Astrocyte (in vitro differentiated cells and primary cell): ENCODE measurements at places on chromosomes 7 and 10. TPM values are rescaled to one million over a fixed set of nuclear protein-coding genes. Genes with fewer than 3 reads are reported as not detected.
A peak's percentile ranks its signal among the peaks of the same experiment; 100 is the strongest.

DNA sequence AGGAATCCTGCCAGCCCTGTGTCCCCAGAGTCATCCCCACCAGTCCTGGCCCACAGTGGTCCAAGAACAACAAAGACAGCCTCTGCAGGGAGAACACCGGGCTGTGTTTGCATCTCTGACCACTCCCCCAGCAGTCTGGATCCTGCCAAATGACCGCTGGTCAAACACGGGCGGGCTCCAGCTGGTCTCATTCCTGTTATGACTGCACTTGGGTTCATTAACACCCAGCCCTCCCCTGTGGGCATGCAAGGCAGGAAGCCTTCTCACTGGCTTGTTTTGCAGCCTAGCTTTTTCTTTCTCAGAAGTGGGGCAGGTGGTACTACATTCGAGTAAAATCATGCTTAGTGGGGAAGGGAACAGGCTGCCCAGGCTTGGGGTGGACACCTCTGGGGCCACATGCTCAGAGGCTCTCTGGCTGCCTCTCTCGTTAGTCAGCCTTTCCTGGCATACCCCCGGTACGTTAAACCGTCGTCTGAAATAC is 190.0 kb downstream of the PLXNA4 start:
- no peak overlapping the region for H3K27ac ChIP-seq
- no peak overlapping the region for H3K4me3 ChIP-seq
- H3K27me3 ChIP-seq: peaks cover 3% of the 10 kb centered on the region
- peaks cover 22% of the 10 kb centered on the region for H3K4me1 ChIP-seq
- DNase-seq: peak; percentile 66

DNA sequence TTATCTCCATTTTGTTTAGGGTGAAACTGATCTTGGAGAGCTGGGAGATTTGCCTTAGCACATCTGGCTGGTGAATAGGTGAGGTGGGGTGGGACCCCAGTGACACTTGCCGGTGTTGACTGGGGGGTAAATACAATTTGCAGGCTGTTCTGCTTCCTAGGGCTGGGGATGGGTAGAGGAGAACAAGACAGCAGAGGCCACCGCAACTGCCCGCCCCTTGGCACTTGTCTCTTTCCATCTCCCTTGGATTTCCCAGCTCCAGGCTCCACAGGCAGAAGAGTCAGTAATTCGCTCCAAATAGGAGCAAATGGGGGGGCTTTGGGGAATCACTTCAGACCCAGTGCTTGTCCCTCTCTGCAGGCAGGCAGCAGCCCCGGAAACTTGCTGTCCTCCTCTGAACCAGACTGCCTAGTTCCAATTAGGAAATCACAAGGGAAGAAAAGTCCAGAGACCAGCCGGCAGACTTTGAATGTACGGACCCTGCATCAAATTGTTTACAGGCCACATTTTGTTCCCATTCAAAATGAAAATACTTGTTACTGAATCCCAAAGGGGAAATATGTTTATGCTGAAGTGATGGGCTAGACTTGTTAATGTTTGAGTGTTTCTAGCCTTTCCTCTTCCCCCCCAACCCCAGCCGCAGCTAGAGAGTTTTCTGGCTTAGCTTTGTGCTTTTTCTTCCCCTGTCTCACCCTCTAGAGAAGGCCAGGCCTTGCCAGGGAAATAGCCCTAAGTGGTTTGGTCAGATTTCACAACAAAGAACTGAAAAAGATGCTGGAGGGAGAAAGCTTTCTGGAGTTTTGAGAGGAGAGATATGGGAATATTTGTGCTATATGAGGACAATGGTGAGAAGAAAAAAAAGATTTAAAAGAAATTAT is 10.0 kb upstream of the INPP5F start:
- DNase-seq: no peak
- H3K4me3 ChIP-seq: no peak overlapping the region
- H3K27me3 ChIP-seq: no peaks in the 10 kb centered on the region
- H3K36me3 ChIP-seq: no peaks in the 10 kb centered on the region

DNA sequence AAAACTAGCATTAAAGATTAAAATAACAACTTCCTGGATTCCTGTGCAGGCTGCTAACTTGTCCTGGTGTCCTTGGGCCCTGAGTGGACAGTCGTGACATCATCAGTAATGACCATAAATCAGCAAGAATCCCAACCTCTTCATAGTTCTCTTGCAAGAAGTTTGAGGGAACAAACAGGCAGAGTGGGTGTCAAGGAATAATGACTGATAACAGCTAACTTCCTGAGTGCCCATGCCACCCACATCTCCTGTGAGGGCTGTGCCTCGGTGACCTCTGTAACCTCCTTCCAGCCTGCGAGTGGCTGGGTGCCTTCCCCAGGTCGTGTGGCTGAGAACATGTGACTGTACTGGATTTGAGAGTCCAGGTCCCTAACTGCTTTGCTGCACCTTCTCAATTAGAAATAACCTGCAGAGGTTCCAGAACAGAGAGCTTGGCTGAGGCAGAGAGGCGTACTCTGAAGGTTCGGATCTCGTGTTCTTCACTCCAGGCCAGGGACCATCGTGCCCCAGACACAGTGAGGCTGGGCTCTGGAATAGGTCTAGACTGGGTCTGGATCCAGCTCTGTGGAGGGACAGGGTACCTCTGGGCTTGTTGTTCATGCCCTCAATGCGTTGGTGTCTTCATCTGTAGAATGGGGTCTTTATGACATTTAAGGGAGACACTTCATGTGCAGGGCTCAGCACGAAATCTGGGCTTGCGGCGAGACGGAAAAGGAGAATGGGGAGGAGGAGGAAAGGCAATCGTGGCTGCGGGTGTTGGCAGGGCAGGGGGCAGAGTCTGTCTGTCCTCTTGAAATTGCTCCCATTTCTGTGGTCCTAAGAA is 313.1 kb upstream of the ZNF32 start:
- H3K27me3 ChIP-seq: no peaks in the 10 kb centered on the region
- no peaks in the 10 kb centered on the region for H3K4me1 ChIP-seq
- no peak overlapping the region for H3K4me3 ChIP-seq
- peak; percentile 29 for DNase-seq

DNA sequence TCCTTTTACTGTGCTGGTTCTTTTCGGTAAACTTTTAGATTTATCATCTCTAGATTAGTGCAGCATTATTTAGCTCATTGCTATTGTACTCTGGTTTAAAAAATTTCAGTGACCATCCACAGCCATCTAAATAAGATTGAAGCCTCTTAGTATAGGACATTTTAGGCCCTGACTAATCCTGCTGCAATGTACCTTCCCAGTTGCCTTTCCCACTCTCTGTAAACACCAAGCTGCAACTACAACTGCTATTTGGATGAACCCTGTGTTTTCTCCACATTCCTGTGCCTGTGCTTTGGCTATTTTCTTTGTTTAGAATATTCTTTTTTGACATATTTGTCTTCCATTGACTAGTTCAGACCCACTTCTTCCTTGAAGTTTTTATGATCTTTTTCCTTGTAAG is 314.6 kb downstream of the AUTS2 start:
- no peaks in the 10 kb centered on the region for H3K27me3 ChIP-seq
- no peak overlapping the region for H3K4me3 ChIP-seq
- DNase-seq: peak; percentile 23
- H3K27ac ChIP-seq: no peak overlapping the region

- H3K36me3 ChIP-seq: no peaks in the 10 kb centered on the region
- H3K4me3 ChIP-seq: no peak overlapping the region
- H3K27me3 ChIP-seq: no peaks in the 10 kb centered on the region
- peak; percentile 64 for DNase-seq
- H3K27ac ChIP-seq: no peak overlapping the region
- H3K4me1 ChIP-seq: no peaks in the 10 kb centered on the region
Observed at GRCh38 chr7:156764016-156764669, 123.6 kb downstream of the RNF32 start.

DNA sequence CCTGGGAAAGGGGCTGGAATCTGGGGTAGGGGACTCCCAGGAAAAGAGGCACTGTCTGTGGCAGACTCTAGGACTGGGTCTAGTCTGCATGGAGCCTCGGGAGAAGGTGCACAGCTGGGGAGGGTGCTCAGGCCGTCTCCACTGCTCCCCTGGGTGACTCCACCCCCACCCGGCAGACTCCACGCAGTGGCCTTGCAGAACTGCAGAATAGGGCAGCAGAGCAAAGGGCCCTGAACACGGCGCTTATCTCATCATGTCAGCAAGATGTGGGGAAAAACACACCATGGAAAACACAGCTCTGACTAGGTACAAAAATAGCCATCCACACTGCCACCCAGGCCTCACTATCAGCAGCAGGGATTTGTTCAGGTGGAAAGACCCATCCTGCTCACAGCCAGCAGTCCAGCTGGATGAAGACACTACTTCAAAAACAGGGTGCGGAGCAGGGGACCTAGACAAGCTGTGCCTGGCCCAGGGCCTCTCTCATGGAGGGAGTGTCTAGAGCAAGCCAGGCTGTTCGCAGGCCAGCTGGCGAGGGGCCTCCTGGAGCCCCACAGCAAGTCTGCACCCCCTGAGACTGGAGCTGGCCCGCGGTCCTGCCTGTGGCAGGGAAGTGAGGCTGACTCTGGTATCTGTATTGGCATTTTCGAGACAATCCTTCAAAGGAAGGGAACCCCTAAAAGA is 11.7 kb downstream of the MAT1A start:
- no peak for DNase-seq
- H3K27ac ChIP-seq: no peak overlapping the region
- H3K27me3 ChIP-seq: no peaks in the 10 kb centered on the region
- no peaks in the 10 kb centered on the region for H3K4me1 ChIP-seq
- H3K4me3 ChIP-seq: no peak overlapping the region
- no peaks in the 10 kb centered on the region for H3K36me3 ChIP-seq

- no peaks in the 10 kb centered on the region for H3K36me3 ChIP-seq
- H3K27ac ChIP-seq: no peak overlapping the region
- no peak for DNase-seq
- no peaks in the 10 kb centered on the region for H3K27me3 ChIP-seq
- H3K4me1 ChIP-seq: peaks cover 24% of the 10 kb centered on the region
- no peak overlapping the region for H3K4me3 ChIP-seq
Observed at GRCh38 chr7:108008240-108008639, 5.3 kb upstream of the LAMB1 start.

GRCh38 chr7:1850111-1850975 is 180.3 kb downstream of the ELFN1 start:
- no peaks in the 10 kb centered on the region for H3K27me3 ChIP-seq
- no peak for DNase-seq
- H3K4me3 ChIP-seq: no peak overlapping the region
- no peak overlapping the region for H3K27ac ChIP-seq

The PLEKHS1 gene
- not detected in 2 replicates for total RNA-seq

The ITGA8 gene
- total RNA-seq: not detected in 2 replicates

The PAPOLB gene
- not detected in 2 replicates for total RNA-seq
